ENCODE measurements at places on chromosomes 1 and 21. TPM values are rescaled to one million over a fixed set of nuclear protein-coding genes. Genes with fewer than 3 reads are reported as not detected.

The ZFYVE9 gene
- 5.4 TPM for polyA plus RNA-seq

The SYNC gene
- polyA plus RNA-seq: 1.1 TPM

The FAM72D gene
- polyA plus RNA-seq: 21.4 TPM

The MTX1 gene
- polyA plus RNA-seq: 90.5 TPM

The DCST1 gene
- polyA plus RNA-seq: not detected

The FBXO28 gene
- polyA plus RNA-seq: 17.6 TPM

The FCRL1 gene
- polyA plus RNA-seq: not detected

The TEX38 gene
- not detected for polyA plus RNA-seq

All from K562 (cell line).